ENCODE measurements at places on chromosomes 12 and 14. TPM values are rescaled to one million over a fixed set of nuclear protein-coding genes. Genes with fewer than 3 reads are reported as not detected.
A peak's percentile ranks its signal among the peaks of the same experiment; 100 is the strongest.

GPD1 gene
- total RNA-seq: 67.0 TPM

- DNase-seq: no peak
- H3K36me3 ChIP-seq: no peaks in the 10 kb centered on the region
- no peaks in the 10 kb centered on the region for H3K4me1 ChIP-seq
These were observed 265.3 kb downstream of the SOX5 start for GRCh38 chr12:23684121-23684520.

SYCP3 gene
- total RNA-seq: 0.71 TPM

- DNase-seq: no peak
- H3K36me3 ChIP-seq: no peaks in the 10 kb centered on the region
- peaks cover 29% of the 10 kb centered on the region for H3K4me1 ChIP-seq
These were observed 22.3 kb upstream of the CTDSP2 start for GRCh38 chr12:57868851-57869268.

LLPH gene
- 19.3 TPM for total RNA-seq

HOXC4 gene
- 0.47 TPM for total RNA-seq

GRCh38 chr12:49524660-49525324 lies 14.0 kb upstream of the KCNH3 start:
- no peak overlapping the region for H3K27ac ChIP-seq
- H3K4me3 ChIP-seq: no peak overlapping the region
- H3K4me1 ChIP-seq: no peaks in the 10 kb centered on the region
- peaks cover 40% of the 10 kb centered on the region for H3K36me3 ChIP-seq
- DNase-seq: no peak

GRCh38 chr12:10364815-10365622 lies 24.8 kb downstream of the KLRK1 start:
- DNase-seq: peak; percentile 52
- H3K4me3 ChIP-seq: peak overlapping the region; percentile 72
- H3K27ac ChIP-seq: peak overlapping the region; percentile 90

LRTM2 gene
- total RNA-seq: not detected

- no peaks in the 10 kb centered on the region for H3K36me3 ChIP-seq
- H3K4me3 ChIP-seq: no peak overlapping the region
- no peak overlapping the region for H3K27ac ChIP-seq
- no peaks in the 10 kb centered on the region for H3K4me1 ChIP-seq
- no peak for DNase-seq
These were observed 381.1 kb downstream of the FLRT2 start for GRCh38 chr14:85911044-85911443.

- no peak overlapping the region for H3K4me3 ChIP-seq
- no peaks in the 10 kb centered on the region for H3K4me1 ChIP-seq
- H3K27ac ChIP-seq: no peak overlapping the region
- H3K36me3 ChIP-seq: no peaks in the 10 kb centered on the region
These were observed 10.5 kb downstream of the NTF3 start for GRCh38 chr12:5442251-5443006.

CCDC198 gene
- total RNA-seq: not detected

- H3K27me3 ChIP-seq: no peaks in the 10 kb centered on the region
- H3K4me3 ChIP-seq: no peak overlapping the region
These were observed 16.7 kb downstream of the EPS8 start for GRCh38 chr12:15772405-15773018.

SLC10A1 gene
- not detected for total RNA-seq
